Endothelial cell (in vitro differentiated cells): ENCODE measurements at places on chromosomes 3 and 15. TPM values are rescaled to one million over a fixed set of nuclear protein-coding genes. Genes with fewer than 3 reads are reported as not detected.

The LRRC15 gene
- total RNA-seq, result not detected

The FGF12 gene
- total RNA-seq, result 19.1 TPM

The SEMA3B gene
- 1.7 TPM for total RNA-seq

The NPAP1 gene
- total RNA-seq, result 0.18 TPM

The ADAMTS9 gene
- 261 TPM for total RNA-seq

The LYSMD2 gene
- total RNA-seq, result 14.5 TPM

The ZCWPW2 gene
- 0.80 TPM for total RNA-seq

The CCR3 gene
- not detected for total RNA-seq

The PSMD6 gene
- total RNA-seq, result 87.0 TPM

The MYH15 gene
- 0.23 TPM for total RNA-seq

The NRG4 gene
- 2.7 TPM for total RNA-seq

The SEMA3F gene
- total RNA-seq, result 21.3 TPM

The SPTBN5 gene
- total RNA-seq, result 9.4 TPM

The GRK7 gene
- total RNA-seq, result 0.10 TPM

The ABI3BP gene
- 0.26 TPM for total RNA-seq

The CLDN11 gene
- 1.8 TPM for total RNA-seq

The TUSC7 gene
- not detected for total RNA-seq

The COLQ gene
- total RNA-seq, result 2.1 TPM
